ENCODE measurements at places on chromosomes 4 and X.

GRCh38 chr4:165725352-165725751, 147.7 kb upstream of the TLL1 start:
- no peak for DNase-seq

DNA sequence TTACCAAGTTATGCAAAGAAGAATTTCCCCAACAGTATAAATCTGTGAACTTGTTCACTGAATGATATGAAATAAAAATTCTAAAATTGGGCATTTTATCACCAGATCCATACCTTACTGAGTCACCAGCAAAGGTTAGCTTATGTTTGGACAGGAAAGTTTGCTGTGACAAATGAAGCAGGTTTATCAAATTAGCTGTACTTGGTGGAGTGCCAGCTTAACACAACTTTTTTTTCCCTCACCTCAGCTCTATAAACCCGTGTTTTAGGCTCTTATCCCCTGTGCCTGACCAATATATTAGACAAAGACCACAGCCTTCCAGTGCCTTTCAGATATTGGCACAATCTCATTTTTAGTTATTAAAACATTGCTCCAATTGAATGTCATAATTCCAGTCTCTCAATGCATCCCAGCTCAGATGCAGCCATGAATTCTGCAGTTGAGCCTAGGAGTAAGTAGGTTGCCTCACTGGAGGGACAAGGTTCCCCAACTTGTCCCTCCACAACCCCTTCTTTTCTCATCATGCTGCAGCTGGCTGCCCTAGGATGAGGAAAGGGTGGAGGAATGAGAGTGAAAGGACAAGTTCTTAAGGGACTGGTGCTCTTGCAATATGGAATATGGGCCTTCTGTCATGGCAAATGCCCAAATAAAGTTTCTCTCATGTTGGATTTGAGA, 27.0 kb upstream of the PDGFC start:
- DNase-seq, result no peak

DNA sequence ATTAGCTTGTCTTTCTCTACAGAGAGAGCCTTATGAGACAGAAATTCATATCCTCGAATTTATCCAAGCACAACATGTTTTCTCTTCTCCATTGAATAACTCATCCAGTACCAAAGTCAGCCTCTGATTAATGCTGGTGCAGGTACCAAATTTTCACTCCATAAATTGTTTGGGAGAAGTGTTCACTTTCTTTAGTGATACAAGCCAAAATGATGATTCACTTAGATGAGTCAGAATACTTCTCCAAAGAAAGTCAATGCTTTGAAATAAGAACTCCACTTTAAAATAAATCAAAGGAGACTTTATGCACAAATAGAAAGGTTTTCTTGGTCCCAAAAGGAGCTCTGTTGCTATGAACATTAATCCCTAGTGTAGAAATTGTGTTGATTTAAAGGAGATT, 60.2 kb downstream of the MAOB start:
- DNase-seq, result no peak

DNA sequence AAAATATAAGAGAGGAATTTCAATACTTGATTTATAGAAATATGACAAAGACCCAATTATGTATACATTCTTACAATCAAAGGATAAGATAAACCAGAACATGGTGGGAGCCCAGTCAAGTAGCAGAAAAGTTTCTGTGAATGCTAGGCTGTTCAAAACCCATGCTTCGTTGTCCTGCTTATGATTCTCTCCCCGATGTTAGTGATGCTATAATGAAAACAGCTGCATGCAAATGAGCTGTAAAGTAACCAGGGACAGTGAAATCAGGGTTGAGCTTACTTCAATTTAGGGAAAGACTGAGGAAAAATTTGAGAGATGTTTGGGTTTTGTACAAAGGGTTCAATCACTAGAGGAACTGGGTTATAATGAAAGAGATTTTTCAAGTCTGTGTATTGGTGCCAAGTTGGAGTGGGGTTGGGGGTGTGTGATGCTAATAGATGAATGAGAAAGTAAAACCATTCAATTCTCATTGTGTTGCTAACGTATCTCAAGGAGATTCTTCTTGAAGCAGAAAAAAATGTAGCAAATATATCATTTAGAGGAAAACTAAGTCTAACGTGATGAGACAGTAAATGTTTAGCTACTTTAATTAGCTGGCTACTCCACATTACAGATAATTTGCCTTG, 59.3 kb upstream of the PPP1R2C start:
- no peak for DNase-seq

- DNase-seq, result no peak
These were observed 155.9 kb downstream of the EVC2 start for GRCh38 chr4:5552451-5552850.

DNA sequence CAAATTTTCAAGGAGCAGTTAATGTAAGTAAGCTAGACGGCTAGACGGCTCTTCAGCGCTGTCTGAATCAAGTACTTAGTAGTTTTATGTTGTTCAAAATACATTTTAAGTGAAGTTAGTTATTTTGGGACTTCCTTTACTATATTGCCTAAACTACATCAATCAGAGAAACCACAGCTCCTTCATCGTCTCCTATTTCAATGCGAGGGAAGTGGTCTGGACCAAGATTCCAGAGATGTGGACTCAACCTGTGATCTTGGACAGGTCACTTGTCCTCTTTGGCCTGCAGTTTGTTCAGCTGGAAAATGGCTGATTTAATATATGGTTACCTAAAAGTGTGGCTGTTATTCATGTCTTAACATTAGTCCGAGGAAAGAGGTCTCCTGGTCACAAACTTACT, 10.6 kb downstream of the ING2 start:
- DNase-seq, result no peak

DNA sequence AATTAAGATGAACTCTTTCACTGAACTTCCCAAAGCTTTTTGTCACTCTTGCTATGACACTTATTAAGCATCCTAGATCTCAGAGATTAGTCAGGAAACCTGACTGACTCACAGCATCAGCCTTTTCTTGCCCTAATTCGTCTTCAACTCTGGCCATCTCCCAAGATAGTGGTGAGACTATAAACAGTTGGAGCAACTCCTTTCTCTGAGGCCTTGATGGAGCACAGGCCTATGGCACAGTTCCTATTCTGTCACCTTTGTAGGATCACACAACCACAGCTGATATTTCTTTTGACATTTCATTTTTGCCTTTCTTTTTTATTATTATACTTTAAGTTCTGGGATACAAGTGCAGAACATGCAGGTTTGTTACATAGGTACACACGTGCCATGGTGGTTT, 217.6 kb downstream of the PRR32 start:
- no peak for DNase-seq

- DNase-seq, result no peak
These were observed 87.5 kb downstream of the PPP3CA start for GRCh38 chr4:101259876-101260275.

DNA sequence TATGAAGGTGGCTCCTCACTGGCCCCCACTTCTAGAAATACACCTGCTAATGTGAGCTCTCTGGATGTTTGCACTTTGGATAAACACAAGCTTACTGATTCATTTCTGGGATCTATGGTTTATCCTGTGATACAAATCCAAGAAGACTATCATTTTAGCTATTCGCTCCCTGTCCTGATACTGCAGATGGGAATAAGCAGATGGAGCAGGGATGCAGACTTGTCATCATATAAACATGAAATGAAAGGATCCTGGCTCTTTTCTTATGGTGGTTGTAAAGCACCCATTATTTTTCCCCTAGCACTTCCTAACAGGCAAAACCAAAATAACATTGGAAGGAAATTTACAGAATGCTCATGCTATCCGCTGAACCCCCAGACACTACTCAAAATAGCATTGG, 162.9 kb upstream of the NOCT start:
- DNase-seq, result no peak

GRCh38 chr4:26937139-26937538, 76.5 kb downstream of the STIM2 start:
- DNase-seq, result no peak

GRCh38 chr4:54063737-54064316, 578 bp downstream of the CHIC2 start:
- no peak for DNase-seq

- DNase-seq, result no peak
These were observed 191.3 kb downstream of the KCNIP4 start for GRCh38 chr4:21757248-21757647.

DNA sequence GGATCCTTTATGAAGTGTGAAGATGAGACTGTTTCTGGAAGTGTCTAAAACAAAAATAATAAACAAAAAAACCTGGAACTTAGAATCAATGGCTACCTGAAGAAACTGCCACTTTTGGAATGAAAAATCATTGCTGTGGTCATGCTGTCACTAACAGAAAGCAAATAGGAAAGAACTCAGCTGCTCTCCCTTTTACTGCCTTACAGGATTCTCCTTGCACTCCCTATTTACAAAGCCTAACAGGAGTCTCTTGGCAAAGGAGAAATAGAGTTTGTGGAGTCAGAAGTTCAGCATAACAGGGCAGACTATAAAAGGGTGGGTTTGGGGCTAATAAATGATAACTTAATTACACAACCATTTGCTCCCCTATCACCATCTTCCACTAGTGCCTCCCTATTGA, 19.0 kb upstream of the GK2 start:
- DNase-seq, result no peak

DNA sequence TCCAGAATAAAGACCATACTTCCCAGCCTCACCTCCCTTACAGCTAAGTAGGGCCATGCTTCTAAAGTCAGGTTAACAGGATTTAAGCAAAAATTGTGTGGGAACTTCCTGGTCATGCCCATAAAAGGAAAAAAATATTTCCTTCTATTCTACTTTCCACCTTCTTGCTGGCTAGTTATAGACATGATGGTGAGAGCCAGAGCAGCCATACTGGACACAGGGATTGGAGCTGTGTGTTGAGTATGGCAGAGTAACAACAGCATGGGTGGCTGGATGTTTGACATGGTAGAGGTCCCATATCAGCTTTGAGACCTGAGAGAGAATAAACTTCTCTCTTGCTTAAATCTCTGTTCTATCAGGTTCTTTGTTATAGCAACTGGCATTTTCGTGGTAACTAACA, 15.1 kb upstream of the CBR4 start:
- no peak for DNase-seq

- peak; percentile 13 for DNase-seq
These were observed 54.6 kb upstream of the LHFPL1 start for GRCh38 chrX:112734290-112734689.

GRCh38 chrX:101655534-101655933, 4.1 kb downstream of the ARMCX2 start:
- DNase-seq, result no peak

DNA sequence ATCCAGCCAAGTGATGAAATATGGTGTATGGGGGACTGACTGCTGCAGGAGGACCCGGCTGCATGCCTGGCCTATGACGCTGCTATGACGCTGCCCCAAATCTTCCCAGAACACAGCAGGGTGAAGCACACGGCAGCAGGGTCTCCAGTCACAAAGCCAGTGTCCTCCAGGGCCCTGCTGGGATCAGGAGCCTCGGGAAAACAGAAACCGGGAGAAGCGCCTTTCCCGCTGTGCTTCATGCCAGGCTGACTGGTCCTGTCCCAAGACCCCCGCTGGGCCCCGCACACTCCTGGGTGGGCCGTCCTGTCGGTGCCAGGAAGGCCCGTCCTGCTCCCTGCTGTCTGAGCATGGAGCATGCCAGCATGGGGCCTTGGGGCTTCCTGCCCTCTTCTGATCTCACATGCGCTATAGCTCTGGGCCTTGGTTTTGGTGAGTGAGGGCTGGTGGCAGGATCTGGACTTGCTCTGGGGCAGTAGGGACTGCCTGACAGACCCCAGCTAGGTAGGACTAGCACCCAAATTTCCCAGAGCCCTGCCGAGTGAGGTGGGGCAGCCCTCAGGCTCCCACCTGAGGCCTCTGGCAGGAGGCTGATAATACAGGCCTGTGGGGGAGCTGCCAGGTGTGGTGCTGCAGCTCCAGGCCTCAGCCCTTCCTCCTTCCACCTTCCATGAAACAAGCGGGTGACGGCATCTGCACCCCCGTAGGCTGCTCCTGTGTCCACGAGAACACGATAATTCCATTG, 64.0 kb downstream of the ACOX3 start:
- DNase-seq, result no peak

GRCh38 chrX:96824166-96824565, 59.5 kb upstream of the RPA4 start:
- DNase-seq, result no peak

DNA sequence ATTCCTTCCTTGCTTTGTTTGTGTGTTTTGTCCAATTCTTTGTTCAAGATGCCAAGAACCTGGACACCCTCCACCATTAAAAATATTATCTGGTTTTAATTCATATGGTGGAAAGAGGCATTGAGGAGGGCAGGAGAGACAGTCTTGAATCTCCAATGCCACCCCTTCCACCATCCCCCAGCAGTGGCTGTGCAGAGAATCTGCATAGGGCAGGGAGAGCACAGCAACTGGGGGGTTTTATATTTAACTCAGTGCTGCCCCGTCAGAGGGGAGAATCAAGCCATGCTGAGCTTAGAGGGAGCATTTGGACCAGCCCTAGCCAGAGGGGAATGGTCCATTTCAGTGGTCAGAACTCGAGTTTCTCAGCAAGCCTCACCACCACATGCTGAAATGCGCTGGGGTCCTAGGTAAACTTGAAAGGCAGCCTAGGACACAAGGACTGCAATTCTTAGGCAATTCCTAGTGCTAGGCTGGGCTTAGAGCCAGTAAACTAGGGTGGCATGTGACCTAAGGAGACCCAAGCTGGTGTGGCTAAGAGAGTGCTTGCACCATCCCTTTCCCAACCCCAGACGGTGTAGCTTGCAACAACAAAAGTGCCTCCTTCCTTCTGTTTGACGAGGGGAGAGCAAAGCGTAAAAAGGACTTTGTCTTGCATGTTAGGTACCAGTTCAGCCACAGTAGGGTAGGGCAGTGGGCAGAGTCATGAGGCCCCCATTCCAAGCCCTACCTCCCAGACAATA, 34.2 kb downstream of the CCDC158 start:
- DNase-seq, result no peak

DNA sequence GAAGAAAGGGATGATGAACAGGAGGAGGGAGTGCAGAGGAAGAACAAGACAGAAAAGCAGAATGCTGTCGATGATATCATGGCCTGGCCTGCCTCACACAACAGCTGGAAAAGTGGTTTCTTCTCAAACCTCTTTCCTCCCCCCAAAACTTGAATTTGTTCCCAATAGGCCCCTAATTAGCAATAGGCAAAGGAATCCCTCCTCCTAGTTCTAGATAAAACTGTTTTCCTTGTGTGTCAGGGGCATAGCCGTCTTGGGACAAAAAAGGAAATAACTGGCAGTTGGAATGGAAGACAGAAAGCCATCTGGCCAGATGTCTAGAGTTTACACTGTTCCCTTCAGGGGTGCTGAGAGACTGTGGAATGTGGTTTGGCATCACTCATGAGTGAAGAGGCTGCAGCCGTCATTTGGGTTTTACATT, 177.8 kb upstream of the C1QTNF7 start:
- DNase-seq, result peak; percentile 17

All from skeletal muscle cell (primary cell).